Caco-2 (cell line): ENCODE measurements at places on chromosomes 3 and 15. TPM values are rescaled to one million over a fixed set of nuclear protein-coding genes. Genes with fewer than 3 reads are reported as not detected.

IQCF5 gene
- not detected in 2 replicates for total RNA-seq

RARB gene
- 2.5 and 3.8 TPM in 2 replicates for total RNA-seq

GSK3B gene
- 55.2 and 56.4 TPM in 2 replicates for total RNA-seq

OXTR gene
- 3.9 and 4.6 TPM in 2 replicates for total RNA-seq

SGO1 gene
- 24.2 and 27.2 TPM in 2 replicates for total RNA-seq

BFSP2 gene
- total RNA-seq, result not detected in 2 replicates
